Kidney epithelial cell (primary cell): ENCODE measurements at places on chromosomes 4 and X. TPM values are rescaled to one million over a fixed set of nuclear protein-coding genes. Genes with fewer than 3 reads are reported as not detected.

GRCh38 chr4:152996111-152996571 is 60.0 kb downstream of the FHDC1 start:
- DNase-seq, result no peak

- DNase-seq, result no peak
Measured at GRCh38 chrX:108601276-108601675, 135.1 kb downstream of the IRS4 start.

DNA sequence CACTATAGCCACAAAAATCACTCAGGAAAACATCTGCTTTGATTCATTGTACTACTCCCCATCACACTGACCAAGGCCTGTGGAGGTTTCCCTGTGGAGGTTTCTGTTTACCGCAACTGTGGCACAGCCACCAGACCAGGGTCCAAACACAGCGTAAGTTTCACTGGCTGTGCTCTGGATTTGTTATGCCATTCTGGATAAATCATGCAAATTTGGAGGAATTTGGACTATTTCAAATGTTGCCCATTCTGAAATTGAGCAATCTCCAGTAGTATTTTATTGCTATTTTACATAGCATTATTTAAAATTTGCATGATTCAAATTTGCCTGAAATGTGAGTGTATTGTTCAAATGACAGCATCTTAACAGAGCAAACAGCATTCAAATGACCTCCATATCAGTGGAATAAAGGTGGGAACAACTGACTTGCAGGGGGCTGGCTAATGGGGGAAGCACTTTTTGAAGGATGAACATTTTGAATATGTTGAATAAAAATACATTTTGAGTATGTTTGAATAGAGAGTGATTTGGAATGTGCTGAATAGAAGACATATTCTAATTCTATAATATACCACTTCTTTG is 66.1 kb upstream of the ACSL1 start:
- no peak for DNase-seq

- DNase-seq, result no peak
Measured at GRCh38 chr4:140626661-140627376, 58.1 kb upstream of the UCP1 start.

GRCh38 chr4:14841801-14842768 is 160.2 kb upstream of the CPEB2 start:
- DNase-seq, result no peak

MAGEB1 gene
- total RNA-seq, result not detected in 2 replicates
